ENCODE measurements at places on chromosomes 3 and 15.
A peak's percentile ranks its signal among the peaks of the same experiment; 100 is the strongest.

- H3K36me3 ChIP-seq, result peaks cover 17% of the 10 kb centered on the region
- peak overlapping the region; percentile 91 for H3K4me3 ChIP-seq
- H3K27me3 ChIP-seq, result no peaks in the 10 kb centered on the region
- peak overlapping the region; percentile 94 for H3K27ac ChIP-seq
- H3K4me1 ChIP-seq, result peaks cover 18% of the 10 kb centered on the region
Measured at GRCh38 chr3:9730657-9731205, 804 bp upstream of the BRPF1 start.

DNA sequence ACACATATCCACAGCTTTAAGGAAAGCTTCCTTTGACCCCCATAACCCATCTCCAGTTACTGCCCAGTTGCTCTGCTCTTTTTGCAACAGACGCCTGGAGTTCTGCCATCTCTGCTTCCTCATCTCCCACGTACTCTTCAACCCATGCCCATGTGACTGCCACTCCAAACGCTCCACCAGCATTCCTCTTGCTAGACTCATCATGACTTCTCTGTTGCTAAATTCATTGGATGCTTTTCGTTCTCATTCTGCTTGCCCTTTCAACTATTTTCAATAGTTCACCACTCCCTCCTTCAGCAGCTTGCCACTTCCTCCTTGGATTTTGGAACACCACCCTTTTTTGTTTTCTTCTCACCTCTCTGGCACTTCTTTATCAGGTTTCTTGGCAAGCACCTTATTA lies 2.7 kb upstream of the KNSTRN start:
- H3K36me3 ChIP-seq, result peaks cover 10% of the 10 kb centered on the region
- no peaks in the 10 kb centered on the region for H3K27me3 ChIP-seq
- peaks cover 26% of the 10 kb centered on the region for H3K4me1 ChIP-seq
- no peak overlapping the region for H3K4me3 ChIP-seq
- no peak for DNase-seq

GRCh38 chr15:100201376-100202280 lies 140.1 kb downstream of the ADAMTS17 start:
- H3K4me1 ChIP-seq, result peaks cover 24% of the 10 kb centered on the region
- no peaks in the 10 kb centered on the region for H3K27me3 ChIP-seq
- DNase-seq, result no peak
- no peaks in the 10 kb centered on the region for H3K36me3 ChIP-seq
- H3K4me3 ChIP-seq, result no peak overlapping the region

DNA sequence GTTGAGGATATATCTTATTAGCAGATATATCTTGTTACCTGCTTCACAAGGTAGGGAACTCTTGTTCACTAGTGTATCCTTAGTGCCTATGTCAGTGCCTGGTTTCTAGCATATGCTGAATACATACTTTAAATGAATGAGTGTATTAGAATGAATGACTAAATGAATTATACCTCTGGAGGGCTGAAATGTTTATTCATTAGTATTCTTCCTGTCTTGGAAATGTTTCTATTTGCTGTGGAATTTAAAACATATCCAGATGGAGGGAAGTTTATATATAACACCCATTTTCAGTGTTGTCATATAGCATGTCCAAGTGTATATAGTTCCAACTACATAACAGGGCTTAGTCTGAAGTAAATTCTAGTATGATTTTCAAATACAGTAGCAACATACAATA lies 581.5 kb downstream of the TBL1XR1 start:
- H3K4me3 ChIP-seq, result no peak overlapping the region
- no peaks in the 10 kb centered on the region for H3K27me3 ChIP-seq
- no peak overlapping the region for H3K27ac ChIP-seq
- H3K4me1 ChIP-seq, result no peaks in the 10 kb centered on the region
- no peaks in the 10 kb centered on the region for H3K36me3 ChIP-seq

- H3K27me3 ChIP-seq, result no peaks in the 10 kb centered on the region
- no peak overlapping the region for H3K27ac ChIP-seq
- DNase-seq, result no peak
- peaks cover 25% of the 10 kb centered on the region for H3K36me3 ChIP-seq
- H3K4me1 ChIP-seq, result no peaks in the 10 kb centered on the region
Measured at GRCh38 chr3:169992156-169992555, 25.5 kb downstream of the SEC62 start.

GRCh38 chr3:51897391-51897790 lies 5.8 kb downstream of the IQCF1 start:
- H3K27ac ChIP-seq, result no peak overlapping the region
- no peak overlapping the region for H3K4me3 ChIP-seq
- peaks cover 16% of the 10 kb centered on the region for H3K4me1 ChIP-seq
- H3K27me3 ChIP-seq, result peaks cover 5% of the 10 kb centered on the region
- no peak for DNase-seq
- H3K36me3 ChIP-seq, result peaks cover 8% of the 10 kb centered on the region

DNA sequence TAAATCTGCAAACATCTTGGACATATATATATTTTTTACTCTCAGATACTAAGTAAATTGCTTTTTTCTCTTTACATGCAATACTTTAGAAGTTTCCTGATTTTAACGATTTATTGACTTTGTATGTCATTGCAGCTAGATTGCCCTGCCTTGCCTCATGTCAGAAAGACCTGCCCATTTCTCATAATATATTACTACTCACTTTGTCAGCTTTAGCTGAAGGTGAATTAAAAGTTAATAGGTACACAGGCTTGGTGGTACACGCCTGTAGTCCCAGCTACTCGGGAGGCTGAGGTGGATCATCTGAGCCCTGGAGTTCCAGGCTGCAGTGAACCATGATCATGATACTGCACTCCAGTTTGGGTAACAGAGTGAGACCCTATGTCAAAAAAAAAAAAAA lies 52.8 kb downstream of the PLS1 start:
- H3K36me3 ChIP-seq, result no peaks in the 10 kb centered on the region
- H3K27me3 ChIP-seq, result no peaks in the 10 kb centered on the region
- DNase-seq, result no peak
- H3K4me3 ChIP-seq, result no peak overlapping the region
- H3K4me1 ChIP-seq, result peaks cover 39% of the 10 kb centered on the region

DNA sequence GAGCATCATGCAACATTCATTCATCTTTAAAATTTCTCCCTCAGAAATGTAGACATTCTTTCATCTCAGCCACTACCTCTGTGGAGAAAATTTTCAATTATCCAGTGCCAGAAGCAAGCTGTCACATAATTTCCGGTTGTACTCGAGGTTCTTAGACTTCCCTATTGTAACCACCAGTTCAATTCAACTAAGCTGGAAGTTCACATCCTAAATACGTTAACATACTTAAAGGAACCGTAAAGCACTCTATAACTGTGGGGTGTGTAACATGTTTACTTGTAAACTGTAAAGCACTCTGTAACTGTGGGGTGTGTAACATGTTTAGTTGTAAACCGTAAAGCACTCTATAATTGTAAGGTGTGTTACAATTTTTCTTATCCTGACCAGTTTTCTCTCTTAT lies 150.3 kb downstream of the PLCL2 start:
- DNase-seq, result no peak
- no peak overlapping the region for H3K4me3 ChIP-seq
- no peaks in the 10 kb centered on the region for H3K36me3 ChIP-seq
- no peak overlapping the region for H3K27ac ChIP-seq
- peaks cover 22% of the 10 kb centered on the region for H3K4me1 ChIP-seq
- H3K27me3 ChIP-seq, result no peaks in the 10 kb centered on the region

GRCh38 chr3:98971169-98971681 lies 69.7 kb upstream of the DCBLD2 start:
- no peak for DNase-seq
- H3K36me3 ChIP-seq, result no peaks in the 10 kb centered on the region
- H3K4me3 ChIP-seq, result no peak overlapping the region

DNA sequence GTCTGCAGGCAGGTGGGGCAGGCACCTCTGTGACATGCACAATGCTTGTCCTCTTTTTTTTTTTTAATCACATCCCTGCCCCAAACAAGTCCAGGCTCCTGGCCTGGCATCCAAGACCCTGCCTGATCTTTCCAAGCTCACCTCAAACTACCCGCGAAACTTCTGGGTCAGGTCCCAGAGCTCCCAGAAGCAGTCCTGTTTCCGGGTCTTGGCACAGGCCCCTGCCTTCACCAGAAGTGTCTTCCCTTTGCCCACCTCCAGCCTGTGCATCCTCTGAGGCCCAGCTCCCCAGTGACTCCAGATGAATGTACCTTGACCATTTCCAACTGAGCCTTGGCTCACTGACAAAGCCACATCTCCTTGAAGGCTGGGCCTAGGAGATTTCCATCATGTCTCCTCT lies 23.0 kb downstream of the PLA2G4E start:
- no peaks in the 10 kb centered on the region for H3K27me3 ChIP-seq

DNA sequence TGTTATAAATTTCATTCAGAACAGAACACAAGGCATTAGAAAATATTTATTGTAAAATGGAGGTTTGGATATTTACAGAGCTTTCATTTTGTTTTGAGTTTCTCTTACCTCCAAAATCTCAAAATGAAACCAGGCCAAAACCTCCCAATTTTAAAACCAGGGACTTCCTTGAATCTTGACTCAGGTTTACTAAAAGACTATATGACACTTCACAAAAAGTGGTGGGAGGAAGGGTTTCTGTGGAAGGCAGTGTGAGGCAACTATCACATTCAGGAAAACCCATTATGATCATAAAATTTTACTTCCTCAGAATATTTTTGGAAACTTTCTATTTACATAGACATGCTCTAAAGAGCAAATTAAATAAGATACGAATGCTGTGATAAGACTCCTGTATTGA lies 205.8 kb upstream of the EOMES start:
- no peaks in the 10 kb centered on the region for H3K27me3 ChIP-seq
- no peak overlapping the region for H3K27ac ChIP-seq
- no peak for DNase-seq
- H3K36me3 ChIP-seq, result no peaks in the 10 kb centered on the region
- no peak overlapping the region for H3K4me3 ChIP-seq
- H3K4me1 ChIP-seq, result no peaks in the 10 kb centered on the region

- H3K4me1 ChIP-seq, result no peaks in the 10 kb centered on the region
- H3K27me3 ChIP-seq, result no peaks in the 10 kb centered on the region
- no peak overlapping the region for H3K27ac ChIP-seq
- no peaks in the 10 kb centered on the region for H3K36me3 ChIP-seq
- no peak overlapping the region for H3K4me3 ChIP-seq
Measured at GRCh38 chr3:159266779-159267178, 464.9 kb downstream of the MFSD1 start.

DNA sequence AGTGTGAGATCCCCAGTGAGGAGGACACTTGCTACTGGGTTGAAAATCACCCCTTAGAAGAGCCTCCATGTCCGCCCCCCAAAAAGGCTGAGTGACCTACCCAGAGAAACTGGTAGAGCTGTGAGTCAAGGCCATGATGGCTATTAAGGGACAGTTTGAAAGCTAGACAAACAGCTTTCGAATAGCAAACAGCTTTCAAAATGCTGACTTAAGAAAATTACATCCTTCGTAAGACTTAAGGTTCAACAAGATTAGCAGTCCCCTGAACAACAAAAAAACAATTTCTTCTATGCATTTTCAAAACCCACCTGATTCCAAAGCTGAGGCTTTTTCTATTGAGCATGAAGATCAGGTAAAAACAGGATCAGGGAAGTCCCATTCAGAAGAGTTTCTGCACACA lies 269.7 kb upstream of the SOX2 start:
- H3K27me3 ChIP-seq, result no peaks in the 10 kb centered on the region
- no peaks in the 10 kb centered on the region for H3K36me3 ChIP-seq
- no peak overlapping the region for H3K4me3 ChIP-seq
- DNase-seq, result no peak
- H3K27ac ChIP-seq, result no peak overlapping the region

DNA sequence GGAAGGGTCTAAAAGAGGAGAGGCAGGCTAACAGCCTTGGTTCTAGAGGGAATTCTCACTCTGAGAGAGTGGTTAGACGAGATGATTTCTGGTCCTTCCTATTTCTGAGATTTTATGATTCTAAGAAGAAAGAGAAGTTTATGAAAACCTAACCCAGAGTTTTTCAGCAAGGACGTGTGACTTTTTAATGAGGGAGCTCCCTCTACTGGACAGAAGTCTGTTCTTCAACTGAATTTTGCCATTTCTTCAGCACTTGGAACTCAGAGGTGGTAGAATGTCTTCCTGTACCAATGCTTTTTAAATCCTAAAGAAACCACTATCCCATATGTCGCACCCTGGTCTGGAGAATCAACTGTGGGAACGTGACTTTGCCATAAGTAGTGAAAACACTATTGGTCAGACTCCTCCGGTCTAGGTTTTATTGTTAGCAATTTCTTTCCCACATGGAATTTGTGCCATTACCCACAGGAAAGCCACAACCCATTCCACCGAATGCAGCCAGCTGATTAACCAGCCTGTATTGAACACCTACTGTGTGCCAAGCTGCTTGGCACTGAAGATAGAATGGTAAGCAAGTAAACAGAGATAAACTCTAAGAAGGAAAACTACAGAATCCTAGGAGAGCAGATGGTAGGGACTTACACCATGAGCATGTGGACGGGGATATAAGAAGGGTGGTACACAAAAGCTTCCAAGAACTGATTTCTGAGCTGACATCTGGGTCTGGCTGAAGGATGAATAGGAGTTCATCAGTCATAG lies 199.5 kb upstream of the LMCD1 start:
- H3K36me3 ChIP-seq, result no peaks in the 10 kb centered on the region
- peaks cover 18% of the 10 kb centered on the region for H3K4me1 ChIP-seq
- H3K27me3 ChIP-seq, result no peaks in the 10 kb centered on the region
- no peak overlapping the region for H3K27ac ChIP-seq
- H3K4me3 ChIP-seq, result no peak overlapping the region

GRCh38 chr3:134294302-134295280 lies 43.9 kb upstream of the RYK start:
- DNase-seq, result no peak
- peaks cover 2% of the 10 kb centered on the region for H3K4me1 ChIP-seq
- H3K4me3 ChIP-seq, result no peak overlapping the region
- H3K27ac ChIP-seq, result no peak overlapping the region
- H3K36me3 ChIP-seq, result no peaks in the 10 kb centered on the region

DNA sequence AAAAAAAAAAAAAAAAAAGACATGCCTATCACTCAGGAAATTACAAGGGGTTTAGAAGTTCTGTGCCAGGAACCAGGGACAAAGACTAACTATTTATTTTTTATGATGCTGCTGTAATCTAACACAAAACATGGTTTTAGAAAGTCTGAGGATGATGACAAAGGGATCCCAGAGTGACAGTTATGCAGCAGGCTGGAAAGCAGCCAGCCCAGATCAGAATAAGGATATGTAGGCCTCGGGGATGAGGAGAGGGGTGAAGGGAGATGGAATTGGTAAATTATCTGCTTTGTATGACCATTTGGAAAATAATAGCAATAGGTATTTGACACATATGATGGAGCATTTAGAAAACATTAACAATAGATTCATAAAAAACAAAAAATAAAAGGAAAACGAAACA lies 34.1 kb upstream of the NMD3 start:
- 0 out of 2 replicates have a peak, but pooled peaks cover 3% of the 10 kb centered on the region for H3K27me3 ChIP-seq
- DNase-seq, result no peak
- no peak overlapping the region for H3K4me3 ChIP-seq

DNA sequence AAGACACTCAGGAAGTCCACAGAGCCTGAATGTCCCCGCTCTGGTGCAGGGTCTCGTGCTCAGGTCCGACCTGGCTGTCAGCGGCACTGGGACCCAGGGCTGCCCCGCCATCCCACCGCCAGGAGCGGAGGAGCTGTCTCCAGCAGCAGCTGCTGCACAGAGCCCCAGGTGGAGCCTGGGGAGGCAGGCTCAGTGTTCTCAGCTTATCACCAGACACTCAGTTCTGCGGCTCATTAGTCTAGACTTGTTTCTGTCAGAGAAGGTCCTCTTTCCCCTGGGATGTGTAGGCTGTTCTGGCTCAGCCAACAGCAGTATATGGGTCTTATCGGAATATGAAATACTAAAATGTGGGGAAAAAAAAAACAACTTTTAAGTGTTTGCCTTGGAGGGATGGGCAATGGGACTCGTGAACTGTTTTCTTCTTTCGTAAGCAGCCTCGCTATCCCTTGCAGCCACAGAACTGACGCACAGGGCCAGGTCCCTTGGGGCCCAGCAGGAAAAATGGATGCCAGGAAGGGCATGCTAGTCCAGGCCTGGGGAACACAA lies 75.9 kb downstream of the KLF13 start:
- H3K4me1 ChIP-seq, result peaks cover 15% of the 10 kb centered on the region
- H3K4me3 ChIP-seq, result no peak overlapping the region
- H3K36me3 ChIP-seq, result peaks cover 3% of the 10 kb centered on the region
- DNase-seq, result no peak
- no peak overlapping the region for H3K27ac ChIP-seq

Measured in WTC11 (cell line).